Dermis microvascular lymphatic vessel endothelial cell (primary cell): ENCODE measurements at places on chromosomes 13 and 19. TPM values are rescaled to one million over a fixed set of nuclear protein-coding genes. Genes with fewer than 3 reads are reported as not detected.

DNA sequence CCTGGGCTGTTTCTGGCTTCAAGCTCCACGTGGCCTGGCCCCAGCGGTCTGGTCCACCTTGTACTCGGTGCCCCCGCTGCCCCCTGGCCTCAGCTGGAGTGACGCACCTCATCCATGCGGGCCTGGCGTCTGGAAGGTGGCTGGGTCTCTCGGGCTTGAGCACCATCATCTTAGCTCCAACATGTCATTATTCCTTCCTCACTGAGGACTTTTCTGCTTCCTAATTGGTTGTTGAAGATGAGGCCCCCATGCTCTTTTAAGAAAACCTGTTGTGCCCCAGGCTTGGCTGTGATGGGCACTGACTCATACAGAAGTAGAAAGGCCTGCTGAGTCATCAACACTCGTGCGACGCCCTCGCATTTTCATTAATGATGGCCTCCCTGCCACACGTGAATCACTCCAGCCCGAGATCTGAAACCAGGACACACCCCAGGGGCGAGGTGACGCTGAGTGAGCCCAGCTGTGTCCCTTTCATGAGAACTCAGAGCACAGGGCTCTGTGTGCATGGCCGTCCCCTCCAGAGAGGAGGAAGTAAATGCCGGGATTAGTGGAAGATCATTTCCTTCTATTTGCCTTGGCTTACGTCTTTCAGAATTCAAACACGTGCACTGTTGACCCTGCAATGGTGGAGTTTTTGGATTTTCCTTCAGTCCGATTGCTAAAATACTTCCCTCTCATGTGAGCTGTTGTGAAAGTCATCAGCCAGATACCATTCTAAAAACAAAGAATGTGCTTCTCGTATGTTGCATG, 14.0 kb upstream of the GJA3 start:
- DNase-seq: no peak

MAP1S gene
- 27.5 and 52.5 TPM in 2 replicates for total RNA-seq

- no peak for DNase-seq
Measured at GRCh38 chr13:109357751-109358471, 428.5 kb downstream of the IRS2 start.

ZNF8 gene
- total RNA-seq: 3.0 and 4.8 TPM in 2 replicates

- no peak for DNase-seq
Measured at GRCh38 chr13:53254500-53254899, 225.9 kb downstream of the OLFM4 start.

GRCh38 chr13:114203536-114203935, 24.5 kb downstream of the CFAP97D2 start:
- DNase-seq: no peak

CDC37 gene
- total RNA-seq: 219 and 250 TPM in 2 replicates

DNA sequence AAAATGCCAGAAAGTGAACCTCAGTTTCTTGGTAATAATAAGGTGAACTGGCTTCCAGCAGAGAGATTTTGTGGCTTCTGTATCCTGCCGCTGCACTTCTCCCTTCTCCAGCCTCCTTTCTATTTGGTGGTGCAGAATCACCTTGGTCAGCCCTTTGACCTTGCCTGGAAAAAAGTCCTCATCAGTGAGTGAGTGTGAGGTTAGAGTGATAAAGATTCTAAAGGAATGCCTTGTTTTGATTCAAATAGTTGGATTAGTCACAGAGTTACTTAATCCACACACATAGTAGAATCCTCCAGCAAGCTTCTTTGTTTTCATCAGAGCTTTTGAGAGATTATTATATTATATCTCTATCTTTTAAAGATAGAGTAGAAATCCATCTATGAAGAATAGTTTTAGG, 140.9 kb downstream of the KCNRG start:
- DNase-seq: no peak

DNA sequence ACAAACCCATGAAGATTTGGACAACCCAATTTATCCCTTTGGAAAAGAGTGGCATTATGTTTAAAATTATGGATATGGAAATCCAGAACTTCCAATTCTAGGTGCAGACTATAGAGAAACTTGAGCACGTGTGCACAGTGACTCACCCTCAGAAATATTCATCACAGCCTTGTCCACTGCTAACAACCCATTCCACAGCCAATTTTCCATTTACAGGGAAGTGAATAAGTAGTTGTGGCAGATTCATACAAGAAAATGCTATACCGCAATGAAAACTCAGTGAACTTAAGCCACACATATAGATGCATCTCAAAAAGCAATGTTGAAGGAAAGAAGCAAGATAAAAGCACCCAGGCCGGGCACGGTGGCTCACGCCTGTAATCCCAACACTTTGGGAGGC, 133.3 kb downstream of the USP12 start:
- peak; percentile 75 for DNase-seq

ERICH6B gene
- total RNA-seq: not detected in 2 replicates

DNA sequence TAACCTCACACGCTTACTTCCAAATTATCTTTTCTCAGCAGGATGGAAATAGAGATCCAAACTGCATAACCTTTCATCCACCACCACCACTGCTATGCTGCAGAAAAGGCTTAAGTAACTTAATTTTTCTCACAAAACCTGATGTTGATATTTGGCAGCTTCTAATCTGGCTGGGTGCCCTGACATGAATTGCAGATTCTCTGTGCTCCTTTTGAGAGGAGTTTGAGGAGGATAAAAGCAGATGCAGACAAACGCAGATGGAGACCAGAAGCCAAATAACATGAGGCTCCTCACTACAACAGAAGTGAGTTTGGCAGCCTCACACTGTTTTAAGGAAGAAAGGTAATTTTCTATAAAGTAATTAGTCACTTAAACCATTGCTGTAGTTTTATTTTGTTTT, 646.2 kb upstream of the ATXN8OS start:
- no peak for DNase-seq

GRCh38 chr19:49042177-49042576, 1.5 kb upstream of the CGB5 start:
- no peak for DNase-seq

ZNF749 gene
- total RNA-seq: 8.5 and 11.5 TPM in 2 replicates

GRCh38 chr13:76820759-76821158, 65.4 kb downstream of the KCTD12 start:
- DNase-seq: no peak

- DNase-seq: no peak
Measured at GRCh38 chr13:30545320-30545719, 72.4 kb upstream of the USPL1 start.

- DNase-seq: no peak
Measured at GRCh38 chr19:11708457-11708856, 30.3 kb downstream of the ZNF823 start.

- no peak for DNase-seq
Measured at GRCh38 chr13:52899206-52899605, 50.8 kb upstream of the PCDH8 start.

DNA sequence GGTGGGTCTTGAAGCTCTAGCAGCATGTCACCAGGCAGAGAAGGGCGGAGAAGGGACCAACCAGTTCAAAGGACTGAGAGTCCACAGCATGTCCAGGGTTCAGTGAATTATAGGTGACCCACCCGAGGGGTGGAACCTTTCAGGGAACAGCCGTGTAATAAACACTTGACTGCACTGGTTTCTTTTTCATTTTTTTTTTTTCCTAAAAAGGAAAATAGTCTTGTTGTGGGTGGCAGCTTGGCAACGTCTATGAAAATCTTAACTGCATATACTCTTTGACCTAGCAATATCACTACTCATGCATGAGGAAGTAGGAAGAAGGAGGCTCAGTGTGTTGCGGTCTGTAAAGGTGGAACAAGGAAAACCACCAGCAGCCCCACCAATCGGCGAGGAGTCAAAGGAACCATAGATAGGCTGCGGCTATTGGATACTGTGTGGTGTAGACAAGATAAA, 13.0 kb upstream of the MYH14 start:
- no peak for DNase-seq

NLRP12 gene
- 0.51 and 0.76 TPM in 2 replicates for total RNA-seq

ERCC2 gene
- total RNA-seq: 14.5 and 19.7 TPM in 2 replicates

GRCh38 chr13:105282406-105283285, 1252.8 kb downstream of the EFNB2 start:
- DNase-seq: no peak

- DNase-seq: no peak
Measured at GRCh38 chr13:25177012-25177411, 4.9 kb upstream of the AMER2 start.

- DNase-seq: no peak
Measured at GRCh38 chr19:2802826-2803225, 16.8 kb upstream of the ZNF554 start.

- no peak for DNase-seq
Measured at GRCh38 chr13:72552731-72553130, 174.7 kb downstream of the MZT1 start.

ZNF548 gene
- total RNA-seq: 8.0 and 13.5 TPM in 2 replicates

GRCh38 chr13:94825507-94825906, 113.2 kb upstream of the SOX21 start:
- no peak for DNase-seq

GRCh38 chr13:113001241-113002140, 32.5 kb downstream of the MCF2L start:
- DNase-seq: no peak

CYP4F2 gene
- not detected in 2 replicates for total RNA-seq

ZNF20 gene
- 2.4 and 2.8 TPM in 2 replicates for total RNA-seq

DNA sequence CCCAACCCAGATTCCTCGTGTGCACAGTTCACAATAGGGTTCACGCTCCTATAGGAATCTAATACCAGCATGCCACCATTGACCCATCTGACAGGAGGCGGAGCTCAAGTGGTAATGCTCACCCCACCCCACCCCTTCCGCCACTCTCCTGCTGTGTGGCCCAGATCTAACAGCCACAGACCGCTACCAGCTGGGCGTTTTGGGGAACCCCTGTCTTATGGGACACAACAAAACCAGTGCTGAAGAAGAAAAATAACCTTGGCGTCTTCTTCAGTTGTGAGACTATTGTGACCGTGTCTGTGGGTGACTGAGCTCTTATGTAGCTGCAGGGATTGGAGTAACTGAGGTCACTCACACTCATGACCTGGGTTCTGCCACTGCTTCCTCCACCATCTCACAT, 5.2 kb upstream of the OR10H1 start:
- DNase-seq: no peak

GRCh38 chr13:38993381-38993780, 2.8 kb upstream of the STOML3 start:
- peak; percentile 73 for DNase-seq

GRCh38 chr13:46288570-46289259, 77.0 kb downstream of the LRRC63 start:
- DNase-seq: peak; percentile 55

- no peak for DNase-seq
Measured at GRCh38 chr19:3707868-3708206, 347 bp upstream of the TJP3 start.

DNA sequence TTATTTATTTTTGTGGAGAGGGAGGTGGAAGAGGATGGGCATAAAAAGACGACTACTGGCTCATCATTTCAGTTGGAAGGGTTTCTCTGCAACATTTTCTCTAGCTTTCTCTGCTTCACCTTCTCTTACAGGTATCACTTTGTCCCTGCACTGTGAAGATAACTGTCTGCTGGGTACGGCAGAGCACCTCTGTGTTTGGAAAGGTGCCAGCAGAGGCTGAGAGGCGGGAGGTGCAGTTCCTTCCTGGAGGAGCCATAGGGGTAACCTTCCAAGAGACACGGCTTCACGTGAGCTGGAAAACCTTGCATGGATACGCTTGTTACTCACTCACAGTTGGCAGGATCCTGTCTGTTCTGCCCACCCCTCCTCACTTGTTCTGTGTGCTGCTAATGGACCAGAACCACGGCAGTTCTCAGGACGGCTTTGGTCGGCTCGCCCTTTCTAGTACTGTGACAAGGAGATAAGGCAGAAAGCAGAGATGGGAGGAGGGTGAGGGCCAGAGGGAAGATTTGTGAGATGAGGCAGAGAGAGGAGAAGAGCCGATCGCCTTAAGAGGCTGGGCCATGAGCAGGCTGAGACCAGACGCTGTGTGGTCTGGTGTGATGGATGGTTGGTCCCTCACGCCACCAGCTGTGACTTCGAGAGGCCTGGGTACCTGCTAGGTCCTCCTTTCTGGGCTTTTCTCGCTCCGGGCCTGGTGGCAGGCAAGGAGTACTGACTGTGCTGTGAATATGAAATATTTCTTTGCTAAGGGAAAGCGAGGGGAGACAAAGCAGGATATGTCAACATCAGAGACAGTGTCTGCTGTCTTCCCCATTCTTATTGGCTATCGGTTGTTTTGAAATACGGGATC, 66.8 kb downstream of the MRPL57 start:
- no peak for DNase-seq

DNA sequence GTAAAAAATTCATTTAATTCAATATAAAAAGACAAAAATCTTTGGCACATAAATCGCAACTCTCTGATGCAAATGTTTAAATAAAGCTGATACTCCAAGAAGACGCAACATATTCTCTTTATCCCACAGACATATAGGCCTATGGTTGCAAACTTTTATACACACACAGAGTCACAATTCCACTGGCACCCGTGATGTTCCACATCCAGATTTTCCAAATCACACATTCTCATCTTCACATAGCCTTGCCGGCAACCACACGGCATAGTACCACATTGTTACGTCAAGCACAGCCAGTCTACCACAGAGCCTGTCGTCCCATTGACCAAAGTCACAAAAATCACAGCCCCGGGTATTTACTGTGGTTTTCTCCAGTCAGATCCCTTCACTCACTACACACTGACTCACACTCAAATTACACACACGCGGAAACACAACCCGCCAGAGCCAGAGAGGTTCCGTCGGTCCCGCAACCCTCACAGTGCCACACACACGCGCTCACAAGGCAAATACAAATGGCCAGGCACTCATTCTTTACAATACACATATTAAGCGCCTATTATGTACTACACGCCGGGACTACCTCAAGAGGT, 546 bp upstream of the ZNF546 start:
- peak; percentile 28 for DNase-seq
